ENCODE measurements at places on chromosomes 5 and 9.

DNA sequence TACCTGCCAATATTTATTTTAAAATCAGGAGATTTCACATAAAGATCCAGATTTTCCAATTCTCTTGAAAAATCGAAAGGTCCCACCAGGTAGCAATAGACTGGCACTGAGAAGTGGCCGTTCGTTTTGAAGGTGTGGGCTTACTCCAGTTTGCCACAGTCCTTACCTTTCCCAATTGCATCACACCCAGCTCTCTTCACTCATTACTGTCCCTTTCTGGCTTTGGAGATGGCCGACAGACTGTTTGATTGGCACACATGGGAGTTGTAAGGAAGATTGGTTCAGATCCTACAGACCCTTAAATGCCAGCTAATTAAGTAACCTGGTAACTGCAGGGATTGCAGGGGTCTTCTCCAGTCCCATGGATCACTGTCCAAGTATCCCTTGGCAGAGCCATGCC is 68.7 kb upstream of the LARP1 start:
- DNase-seq: no peak

- DNase-seq: peak; percentile 63
Measured at GRCh38 chr5:132369474-132370180, at the start of gene SLC22A5. TSS of gene SLC22A5 (plus strand) at chr5:132369710. CDS start at chr5:132369973, 263 bp downstream.

- DNase-seq: no peak
Measured at GRCh38 chr5:90569084-90569483, 10.5 kb downstream of the ADGRV1 start.

GRCh38 chr5:41637869-41638268 is 127.5 kb upstream of the PLCXD3 start:
- no peak for DNase-seq

- DNase-seq: no peak
Measured at GRCh38 chr5:153275695-153276094, 214.8 kb upstream of the GRIA1 start.

DNA sequence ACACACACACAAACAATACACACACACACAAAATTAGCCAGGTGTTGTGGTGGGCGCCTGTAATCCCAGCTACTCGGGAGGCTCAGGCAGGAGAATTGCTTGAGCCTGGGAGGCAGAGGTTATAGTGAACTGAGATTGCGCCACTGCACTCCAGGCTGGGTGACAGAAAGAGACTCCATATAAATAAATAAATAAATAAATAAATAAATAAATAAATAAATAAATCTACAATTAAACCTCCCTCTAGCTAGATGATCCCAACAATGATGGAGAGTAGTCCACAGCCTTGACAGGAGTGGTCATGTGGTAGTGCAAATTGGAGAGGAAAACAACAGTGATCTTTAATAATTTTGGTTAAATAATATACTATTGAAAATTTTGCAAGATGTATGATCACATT is 1739.0 kb upstream of the C9orf72 start:
- no peak for DNase-seq

- DNase-seq: no peak
Measured at GRCh38 chr5:139082813-139083498, 115.2 kb downstream of the SIL1 start.

All from midbrain (tissue), 1 donor.